CD4-positive, alpha-beta T cell (primary cell): ENCODE measurements at places on chromosomes 6 and 20.

- no peak for DNase-seq
Measured at GRCh38 chr6:140604786-140605185, 1230.3 kb upstream of the CITED2 start.

- DNase-seq: no peak
Measured at GRCh38 chr6:140276133-140276532, 901.7 kb upstream of the CITED2 start.

DNA sequence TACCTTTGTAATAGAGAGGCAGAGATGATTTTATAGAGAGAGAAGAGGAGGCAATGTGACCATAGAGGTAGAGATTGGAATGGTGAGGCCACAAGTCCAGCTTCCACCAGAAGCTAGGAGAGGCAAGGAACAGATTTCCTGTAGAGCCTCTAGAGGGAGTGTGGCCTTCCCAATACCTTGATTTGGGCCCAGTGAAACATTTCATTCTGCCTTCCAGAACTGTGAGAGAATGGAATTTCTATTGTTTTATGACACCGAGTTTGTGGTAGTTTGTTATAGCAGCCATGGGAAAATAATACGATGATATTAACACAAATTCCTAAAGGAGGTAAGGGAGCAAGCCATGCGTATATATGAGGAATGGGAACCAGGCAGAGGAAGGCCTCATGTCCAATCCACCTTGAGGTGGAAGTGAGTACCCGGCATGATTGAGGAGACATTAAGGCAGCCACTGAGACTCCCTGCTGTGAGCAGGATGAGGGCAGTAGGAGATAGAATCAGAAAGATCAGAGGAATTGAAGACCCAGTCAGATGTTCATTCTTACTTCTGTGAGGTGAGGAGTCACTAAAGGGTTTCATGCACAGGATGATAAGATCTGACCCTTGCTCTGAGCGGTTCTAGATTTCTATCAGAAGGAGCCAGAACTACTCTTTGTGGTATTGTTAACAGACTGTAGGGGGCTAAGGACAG lies 636.3 kb upstream of the IMPG1 start:
- no peak for DNase-seq

GRCh38 chr6:136499370-136499769 lies 50.9 kb downstream of the MAP7 start:
- DNase-seq: no peak

- DNase-seq: no peak
Measured at GRCh38 chr20:42102000-42102399, 483.8 kb upstream of the CHD6 start.

DNA sequence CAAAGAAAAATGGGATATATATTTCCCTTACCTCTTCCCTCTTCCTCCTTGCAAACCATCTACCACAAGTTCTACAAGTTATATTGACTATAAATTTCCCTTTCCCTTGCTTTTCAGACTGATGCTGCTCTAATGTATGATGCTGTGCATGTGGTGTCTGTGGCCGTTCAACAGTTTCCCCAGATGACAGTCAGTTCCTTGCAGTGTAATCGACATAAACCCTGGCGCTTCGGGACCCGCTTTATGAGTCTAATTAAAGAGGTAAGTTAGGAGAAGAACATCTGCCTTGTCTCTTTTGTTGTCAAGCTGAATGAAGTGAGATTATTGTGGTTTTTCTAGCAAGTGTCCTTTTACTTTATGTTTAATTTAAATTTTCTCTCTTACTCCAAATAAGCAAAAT lies 406.0 kb downstream of the GRIK2 start:
- DNase-seq: no peak
